Common myeloid progenitor, CD34-positive (primary cell): ENCODE measurements at places on chromosomes 4 and X.

DNA sequence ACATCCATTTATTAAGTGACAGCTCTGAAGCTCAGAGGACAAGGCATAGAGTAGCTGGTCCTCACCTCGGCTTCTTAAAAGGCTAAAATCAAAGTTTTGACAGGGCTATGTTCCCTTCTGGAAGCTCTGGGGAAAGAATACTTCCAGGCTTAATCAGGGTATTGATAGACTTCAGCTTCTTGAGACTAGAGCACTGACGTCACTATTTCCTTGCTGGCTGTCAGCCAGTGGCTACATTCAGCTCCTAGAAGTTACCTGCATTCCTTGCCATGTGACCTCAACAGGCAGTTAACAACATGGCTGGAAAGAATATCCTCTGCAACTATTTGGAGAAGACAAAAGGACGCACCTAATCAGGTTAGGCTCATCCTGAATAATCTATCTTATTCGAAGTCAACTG lies 1144.8 kb downstream of the ADGRL3 start:
- DNase-seq: no peak

DNA sequence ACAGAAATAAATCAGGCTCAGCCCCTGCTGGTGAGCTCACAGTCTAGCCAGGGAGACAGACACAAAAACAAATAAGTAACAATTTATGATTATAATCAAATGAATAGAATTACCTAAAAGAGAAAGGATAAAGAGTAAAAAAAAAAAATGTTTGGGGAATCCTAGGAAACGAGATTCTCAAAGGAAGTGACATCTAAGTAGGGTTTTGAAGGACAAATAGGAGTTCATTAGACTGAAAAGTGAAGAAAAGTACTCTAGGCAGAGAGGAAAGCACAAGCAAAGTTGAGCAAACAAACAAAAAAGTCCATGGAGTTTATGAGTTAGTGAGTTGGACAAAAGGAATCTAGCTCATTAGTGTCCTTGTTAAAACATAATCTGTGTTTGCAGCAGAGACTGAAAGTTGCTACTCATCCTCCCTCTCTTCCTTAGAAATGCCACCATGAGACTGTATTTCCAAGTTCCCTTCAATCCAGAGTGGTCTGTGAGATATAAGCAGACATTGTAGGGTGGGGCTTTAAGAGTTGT lies 145.6 kb downstream of the SPATA18 start:
- no peak for DNase-seq

DNA sequence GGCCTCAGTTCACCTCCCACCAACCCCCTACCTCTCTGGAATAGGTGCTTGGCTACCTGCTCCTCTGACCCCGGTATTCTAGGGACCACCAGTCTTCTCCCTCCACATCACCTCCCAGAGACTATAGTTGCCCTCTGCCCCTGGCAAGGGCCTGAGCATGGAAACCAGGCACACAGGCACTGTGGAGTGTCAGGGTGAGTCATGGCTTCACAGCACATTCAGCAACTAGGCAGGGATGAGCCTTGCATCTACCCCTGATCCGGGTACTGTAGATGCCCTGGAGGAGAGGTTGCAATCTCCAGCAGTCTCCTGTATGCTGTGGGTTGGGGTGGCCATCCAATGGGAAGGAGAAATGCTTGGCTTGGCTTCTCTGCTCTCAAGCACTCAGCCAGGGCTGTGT lies 472.7 kb downstream of the IDS start:
- no peak for DNase-seq

- no peak for DNase-seq
Measured at GRCh38 chr4:112402098-112402497, 104.9 kb downstream of the ALPK1 start.

DNA sequence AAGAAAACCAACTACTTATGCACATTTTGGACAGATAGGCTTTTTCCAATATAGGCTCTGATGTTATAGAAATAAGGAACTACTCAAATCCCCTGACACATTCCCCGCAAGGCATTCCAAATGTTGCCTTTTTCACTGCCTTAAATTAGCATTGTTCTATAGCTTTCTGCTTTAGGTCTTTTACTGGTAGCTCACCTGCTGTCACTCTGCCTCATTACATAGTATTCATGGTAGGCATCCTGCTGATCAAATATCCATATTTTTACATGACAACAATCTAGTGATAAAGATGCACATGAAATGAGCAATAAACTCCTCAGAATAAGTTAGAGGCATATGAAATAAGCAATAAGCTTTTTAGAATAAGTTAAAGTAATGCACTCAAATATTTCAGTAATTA lies 542.7 kb downstream of the FAM133A start:
- no peak for DNase-seq

GRCh38 chr4:35734381-35735098 lies 509.8 kb downstream of the ARAP2 start:
- no peak for DNase-seq
